ENCODE measurements at places on chromosomes 3 and 15.

- no peak for ATAC-seq
Measured at GRCh38 chr15:83733691-83734090, 79.8 kb downstream of the ADAMTSL3 start.

GRCh38 chr3:64190517-64191515, 34.5 kb downstream of the PRICKLE2 start:
- no peak for ATAC-seq

GRCh38 chr3:110971010-110971601, 100.5 kb upstream of the NECTIN3 start:
- ATAC-seq, result no peak

DNA sequence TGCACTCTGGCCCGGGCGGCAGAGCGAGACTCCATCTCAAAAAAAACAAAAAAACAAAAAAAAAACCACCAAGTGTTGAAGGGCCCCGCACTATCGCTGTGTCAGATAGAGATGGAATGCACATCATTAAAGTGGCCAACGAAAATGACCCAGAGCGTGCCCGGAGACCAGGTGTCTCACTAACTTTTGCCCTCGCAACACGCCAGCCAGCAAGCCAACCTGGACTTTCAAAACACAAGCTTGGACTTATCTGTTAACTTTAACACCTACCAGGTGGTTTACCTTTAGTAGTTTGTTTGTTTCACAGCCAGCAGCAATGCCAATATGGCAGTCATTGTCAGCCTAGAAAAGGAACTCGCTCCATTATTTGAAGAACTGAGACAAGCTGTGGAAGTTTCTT, 28.6 kb downstream of the FAM174B start:
- no peak for ATAC-seq

GRCh38 chr3:193828477-193828876, 235.5 kb downstream of the OPA1 start:
- ATAC-seq, result no peak

DNA sequence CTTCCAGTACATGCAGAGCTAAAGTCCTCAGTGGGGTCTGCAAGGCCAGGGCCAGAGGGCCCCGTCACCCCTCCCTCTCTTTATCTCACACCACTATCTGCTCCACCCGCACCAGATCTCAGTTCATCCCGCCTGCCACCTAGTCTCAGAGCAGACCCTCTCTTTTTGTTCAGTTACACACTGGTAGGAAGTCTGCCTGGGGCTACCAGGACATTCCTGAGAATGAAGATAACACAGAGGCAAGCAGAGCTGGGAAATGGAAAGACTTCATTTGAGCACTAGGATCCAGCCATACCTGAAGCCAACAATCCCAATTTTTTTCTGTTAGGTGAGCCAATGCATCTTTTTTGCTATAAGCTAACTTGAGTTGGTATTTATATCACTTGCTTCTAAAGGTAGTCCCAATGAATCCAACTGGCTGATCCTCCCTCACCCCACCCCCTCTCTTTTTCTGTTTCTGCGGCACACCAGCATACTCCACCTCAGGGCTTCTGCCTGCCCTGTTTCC, 24.5 kb downstream of the ATP2B2 start:
- no peak for ATAC-seq

- ATAC-seq, result no peak
Measured at GRCh38 chr3:107910713-107911259, 180.0 kb downstream of the CD47 start.
